ENCODE measurements at places on chromosomes 12 and 14.

- DNase-seq = no peak
Measured at GRCh38 chr12:14840616-14841015, 2.7 kb downstream of the ART4 start.

DNA sequence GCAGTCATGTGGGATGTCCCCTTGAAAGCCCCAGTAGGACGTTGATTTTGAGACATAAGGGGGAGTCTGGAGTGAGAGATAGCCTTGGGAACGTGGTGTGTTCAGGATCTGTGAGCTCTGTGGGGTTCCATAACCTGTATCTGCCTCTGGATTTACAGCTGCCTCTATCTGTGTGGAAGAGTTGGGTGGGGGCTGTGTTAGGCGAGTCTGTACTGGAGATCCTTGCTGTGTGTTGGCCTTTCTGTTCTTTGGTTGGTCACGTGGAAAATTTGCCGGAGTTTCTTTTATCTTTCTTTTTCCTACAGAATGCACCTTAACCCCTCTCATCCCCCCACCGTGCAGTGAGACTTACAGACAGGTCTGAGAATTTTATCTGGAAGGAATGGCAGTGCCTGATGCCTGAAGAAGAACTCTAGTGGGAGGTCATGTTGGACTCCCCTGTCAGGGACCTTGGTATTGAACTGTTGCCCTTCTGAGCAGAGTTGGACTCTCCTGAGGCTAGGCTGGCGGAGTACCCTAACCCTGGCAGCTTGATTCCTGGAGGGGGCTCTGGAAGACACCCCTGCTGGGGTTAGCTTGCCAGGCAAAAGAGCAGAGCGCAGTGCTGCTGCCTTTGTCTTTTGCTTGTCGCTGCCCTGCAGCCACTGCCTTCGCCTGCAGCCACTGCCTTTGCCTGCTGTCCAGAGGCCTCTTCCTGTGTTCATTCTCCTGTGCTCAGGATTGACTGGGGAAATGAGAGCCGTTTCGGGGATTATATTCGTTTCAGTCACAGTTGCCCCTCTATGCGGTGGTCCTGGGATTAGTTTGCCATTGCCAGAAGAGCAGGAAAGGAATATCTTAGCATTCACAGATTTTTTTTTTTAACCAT, 34.1 kb downstream of the ZNF664 start:
- no peak for DNase-seq

DNA sequence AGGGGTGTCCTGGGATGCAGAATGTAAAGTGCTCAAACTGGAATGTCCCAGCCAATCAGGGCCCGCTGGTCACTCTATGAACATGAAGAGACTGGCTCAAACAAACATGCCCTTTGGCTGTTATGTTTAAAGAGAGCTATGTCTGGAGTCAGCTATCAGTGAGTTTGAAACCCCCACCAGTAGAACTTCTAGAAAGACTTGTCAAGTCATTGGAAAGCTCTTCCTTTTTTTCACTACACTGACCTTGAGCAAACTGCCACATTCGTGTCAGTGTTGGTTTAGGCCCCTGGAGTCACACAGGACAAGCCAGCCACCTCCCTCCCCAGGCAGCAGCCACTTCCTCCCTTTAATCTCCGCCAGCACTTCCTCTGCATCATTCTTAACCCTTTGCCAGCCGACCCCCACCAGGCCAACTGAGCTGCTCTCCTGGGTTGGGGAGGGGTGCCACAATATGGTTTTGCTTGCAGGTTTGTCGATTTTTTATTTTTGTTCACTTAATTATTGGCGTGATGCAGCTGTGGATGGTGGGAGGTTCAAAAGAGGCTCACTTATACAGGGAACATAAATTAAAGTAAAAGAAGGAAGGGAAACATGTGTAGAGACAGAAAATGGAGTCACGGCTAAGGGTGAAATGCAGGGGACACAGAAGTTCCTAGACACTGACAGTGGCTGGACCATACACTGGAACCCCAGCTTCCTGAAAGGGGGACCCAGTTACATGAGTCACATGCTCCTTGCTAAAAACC, 25.3 kb downstream of the CMKLR1 start:
- peak; percentile 84 for DNase-seq

GRCh38 chr12:110048242-110049027, at the start of gene C12orf76:
TSS of gene C12orf76 (minus strand) at chr12:110048522. CDS start at chr12:110048495, 27 bp downstream.
- peak; percentile 92 for DNase-seq

GRCh38 chr12:49133014-49133413, 1.8 kb upstream of the TUBA1B start:
- no peak for DNase-seq

DNA sequence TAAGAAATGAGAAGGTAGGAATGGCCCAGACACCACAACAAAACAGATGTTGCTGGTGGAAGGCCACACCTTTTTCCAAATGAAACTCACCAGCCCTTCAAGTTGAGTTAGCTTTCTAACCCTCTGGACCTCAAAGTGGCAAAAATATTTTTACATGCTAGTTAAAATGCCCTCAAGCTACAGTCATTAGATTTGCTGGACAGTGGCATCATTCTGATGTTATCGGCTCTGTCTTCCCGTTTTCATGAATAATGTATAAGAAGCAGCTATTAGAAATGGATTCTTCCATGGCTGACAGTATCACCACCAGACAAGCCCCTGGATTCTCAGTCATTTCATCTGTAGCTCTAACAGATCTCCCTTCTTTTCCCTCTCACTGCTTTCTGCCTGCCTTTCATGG, 37.1 kb upstream of the PLXNC1 start:
- no peak for DNase-seq

GRCh38 chr12:23415180-23415579, 534.3 kb downstream of the SOX5 start:
- DNase-seq = no peak

DNA sequence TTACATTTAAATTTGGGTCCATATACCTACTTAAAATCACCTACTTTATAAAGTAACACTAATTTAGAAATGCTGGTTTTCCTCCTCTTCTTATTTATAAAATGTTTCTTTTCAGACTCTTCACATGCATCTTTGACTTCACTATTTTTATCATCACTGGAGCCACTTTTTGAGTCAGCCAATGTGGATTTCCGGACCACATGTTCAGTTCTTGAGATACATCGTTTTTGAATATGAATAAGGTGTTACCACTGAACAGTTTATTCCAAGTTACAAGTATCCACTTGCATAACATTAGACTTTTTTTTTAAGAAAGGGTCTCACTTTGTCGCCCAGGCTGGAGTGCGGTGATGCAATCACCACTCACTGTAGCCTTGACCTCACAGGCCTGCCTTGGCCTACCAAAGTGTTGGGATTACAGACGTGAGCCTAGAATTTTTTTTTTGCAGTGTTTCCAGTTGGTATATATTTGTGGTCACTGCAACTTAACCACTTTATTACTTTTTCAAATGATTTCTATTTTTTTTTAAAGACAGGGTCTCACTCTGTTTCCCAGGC, 5.7 kb downstream of the FNTB start:
- no peak for DNase-seq

DNA sequence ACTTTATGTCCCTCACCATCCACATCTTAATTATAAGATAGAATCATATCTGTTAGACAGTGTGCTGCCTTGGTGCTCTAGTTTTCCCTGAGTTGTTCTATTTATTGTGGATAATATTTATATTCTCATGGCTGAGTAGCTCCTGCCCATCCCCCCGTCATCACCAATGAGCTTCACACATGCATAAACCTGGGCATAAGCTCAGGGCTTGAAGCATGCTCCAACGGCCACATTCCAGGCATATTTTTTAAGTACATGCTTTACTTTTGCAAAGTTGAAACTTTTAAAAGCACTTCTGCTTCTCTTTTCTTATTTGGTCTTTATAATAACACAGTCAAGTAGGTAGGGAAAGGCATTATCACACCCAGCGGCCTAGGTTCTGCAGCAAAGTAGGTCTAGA, 3.4 kb upstream of the FBXO34 start:
- DNase-seq = no peak
